ENCODE measurements at places on chromosomes 13 and 19.
A peak's percentile ranks its signal among the peaks of the same experiment; 100 is the strongest.

GRCh38 chr13:78410847-78411246 is 192.5 kb downstream of the POU4F1 start:
- no peak for DNase-seq

- peak; percentile 79 for DNase-seq
Observed at GRCh38 chr19:36331353-36332228, 47.4 kb downstream of the ZFP14 start.

- no peak for DNase-seq
Observed at GRCh38 chr19:35000647-35001501, 751 bp downstream of the GRAMD1A start.

DNA sequence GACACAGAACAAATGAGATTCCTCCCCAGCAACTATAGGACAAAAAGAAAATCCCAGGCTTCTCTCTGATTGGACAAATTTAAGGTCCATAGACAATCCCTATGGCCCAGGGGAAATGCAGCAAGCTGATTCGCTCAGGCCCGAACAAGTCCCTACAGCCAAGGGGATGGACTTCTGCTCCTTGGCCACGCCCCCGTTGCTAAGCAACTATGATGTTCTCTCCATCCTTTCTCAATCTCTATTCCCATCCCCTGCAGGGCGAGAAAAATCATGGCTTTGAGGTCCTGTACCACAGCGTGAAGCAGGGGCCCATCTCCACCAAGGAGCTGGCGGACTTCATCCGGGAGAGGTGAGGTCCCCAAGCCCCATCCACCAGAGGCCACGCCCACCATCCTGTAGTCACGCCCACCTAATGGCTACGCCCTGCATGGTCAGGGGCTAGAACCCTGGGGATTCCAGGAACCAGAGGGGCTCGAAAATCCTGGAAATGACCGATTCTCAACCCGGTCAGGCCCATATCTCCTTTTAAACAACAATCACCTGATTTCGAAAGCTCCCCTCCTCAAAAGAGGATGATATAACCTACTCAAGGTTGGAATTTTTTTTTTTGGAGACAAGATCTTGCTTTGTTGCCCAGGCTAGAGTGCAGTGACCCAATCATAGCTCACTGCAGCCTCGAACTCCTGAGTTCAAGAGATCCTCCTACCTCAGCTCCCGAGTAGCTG is 11.4 kb downstream of the FCHO1 start:
- no peak for DNase-seq

- DNase-seq = no peak
Observed at GRCh38 chr19:17159466-17160393, 55.4 kb upstream of the USE1 start.

- DNase-seq = peak; percentile 76
Observed at GRCh38 chr19:16886305-16886880, 2.4 kb upstream of the F2RL3 start.

DNA sequence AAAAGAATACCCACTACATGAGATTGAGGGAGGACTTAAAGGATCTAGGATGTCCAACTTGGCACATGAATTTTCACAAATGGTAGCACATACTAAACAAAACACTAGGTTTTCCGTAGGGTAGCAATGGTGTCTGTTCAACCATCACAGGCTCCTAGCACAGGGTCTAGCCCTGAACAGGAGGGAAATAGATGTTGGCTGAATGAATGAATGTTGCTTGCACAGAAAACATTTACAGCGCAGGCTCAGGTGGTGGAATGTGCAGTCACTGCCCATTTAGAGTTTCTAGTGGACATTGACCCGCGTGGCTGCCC is 1.9 kb upstream of the MYCBP2 start:
- no peak for DNase-seq

DNA sequence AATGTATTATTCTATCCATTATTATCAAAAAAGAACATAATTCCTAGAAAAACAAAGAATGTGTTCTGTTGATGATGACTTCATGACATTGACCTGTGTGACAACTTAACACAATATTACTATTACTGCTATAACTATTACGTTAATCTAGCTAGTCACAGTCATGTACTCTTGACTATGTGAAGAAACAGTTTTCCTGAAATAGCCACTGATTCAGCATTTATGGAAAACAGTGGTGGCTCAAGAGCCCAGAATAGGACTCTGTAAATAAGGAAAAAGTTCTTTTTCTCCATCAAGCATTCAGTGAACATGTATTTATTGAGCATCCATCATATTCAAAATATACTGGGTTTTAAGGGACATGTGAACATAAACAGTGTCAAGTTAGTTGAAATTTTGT is 93.5 kb downstream of the COG6 start:
- no peak for DNase-seq

- DNase-seq = no peak
Observed at GRCh38 chr13:57640607-57641006, 9.1 kb downstream of the PCDH17 start.

- no peak for DNase-seq
Observed at GRCh38 chr13:98981369-98982080, 3.7 kb upstream of the DOCK9 start.

DNA sequence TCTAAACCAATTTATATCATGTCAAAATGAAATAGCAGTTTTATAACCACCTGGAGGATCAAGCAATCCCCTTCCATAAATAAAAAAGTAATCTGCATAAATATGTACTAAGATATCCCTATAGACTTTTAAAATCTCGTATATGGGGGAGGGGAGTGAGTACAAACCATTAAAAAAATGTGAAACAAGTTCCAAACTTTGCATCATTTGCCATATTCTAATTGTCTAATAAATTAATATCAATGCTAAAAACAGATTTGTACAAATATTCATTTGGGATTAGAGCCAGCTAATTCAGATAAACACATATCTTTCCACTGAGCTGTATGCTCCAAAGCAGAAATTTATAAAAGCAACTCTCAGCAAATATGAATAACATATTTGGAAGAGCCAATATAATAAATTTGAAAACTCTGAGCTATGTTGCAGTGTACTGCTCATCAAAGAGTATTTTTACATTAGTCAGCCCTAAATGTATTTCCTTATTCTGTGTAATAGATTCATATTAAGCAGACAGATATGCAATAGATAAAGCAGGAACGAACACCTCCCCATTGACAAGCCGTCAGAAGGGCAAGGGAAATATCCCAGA is 970.2 kb downstream of the EFNB2 start:
- no peak for DNase-seq

DNA sequence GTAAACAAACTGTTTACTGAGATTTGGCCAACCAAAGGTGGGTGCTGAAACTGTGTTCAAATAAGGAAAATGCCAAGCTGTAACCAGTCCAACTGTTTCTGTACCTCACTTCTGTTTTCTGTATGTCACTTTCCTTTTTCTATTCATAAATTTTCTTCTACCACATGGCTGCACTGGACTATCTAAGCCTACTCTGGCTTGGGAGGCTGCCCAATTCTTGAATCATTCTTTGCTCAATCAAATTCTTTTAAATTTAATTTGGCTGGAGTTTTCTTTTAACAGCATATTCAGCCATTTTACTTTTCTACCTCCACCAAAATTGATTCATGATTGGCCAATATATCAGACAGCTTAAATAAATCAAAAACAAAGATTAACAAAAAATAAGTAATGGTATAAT is 1575.5 kb upstream of the SPRY2 start:
- DNase-seq = no peak

DNA sequence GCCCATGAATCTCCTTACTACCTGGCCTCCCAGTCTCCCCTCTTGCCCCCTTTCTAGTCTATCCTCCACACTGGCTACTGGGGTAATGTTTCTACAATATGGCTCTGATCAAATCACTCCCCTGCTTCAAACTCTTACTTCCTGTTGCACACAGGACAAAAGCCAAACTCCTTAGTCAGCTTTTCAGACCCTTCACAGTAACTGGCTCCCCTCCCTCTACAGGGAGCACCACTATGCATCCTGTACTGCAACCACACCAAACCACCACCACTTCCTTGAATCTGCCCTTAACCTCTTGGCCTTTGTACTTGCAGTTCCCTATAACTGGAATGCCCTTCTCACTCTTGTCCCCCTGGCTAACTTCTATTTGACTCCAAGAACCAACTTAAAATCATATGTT is 32.2 kb downstream of the DEDD2 start:
- no peak for DNase-seq

GRCh38 chr19:18879579-18880373 is 16.2 kb downstream of the CERS1 start:
- DNase-seq = no peak

DNA sequence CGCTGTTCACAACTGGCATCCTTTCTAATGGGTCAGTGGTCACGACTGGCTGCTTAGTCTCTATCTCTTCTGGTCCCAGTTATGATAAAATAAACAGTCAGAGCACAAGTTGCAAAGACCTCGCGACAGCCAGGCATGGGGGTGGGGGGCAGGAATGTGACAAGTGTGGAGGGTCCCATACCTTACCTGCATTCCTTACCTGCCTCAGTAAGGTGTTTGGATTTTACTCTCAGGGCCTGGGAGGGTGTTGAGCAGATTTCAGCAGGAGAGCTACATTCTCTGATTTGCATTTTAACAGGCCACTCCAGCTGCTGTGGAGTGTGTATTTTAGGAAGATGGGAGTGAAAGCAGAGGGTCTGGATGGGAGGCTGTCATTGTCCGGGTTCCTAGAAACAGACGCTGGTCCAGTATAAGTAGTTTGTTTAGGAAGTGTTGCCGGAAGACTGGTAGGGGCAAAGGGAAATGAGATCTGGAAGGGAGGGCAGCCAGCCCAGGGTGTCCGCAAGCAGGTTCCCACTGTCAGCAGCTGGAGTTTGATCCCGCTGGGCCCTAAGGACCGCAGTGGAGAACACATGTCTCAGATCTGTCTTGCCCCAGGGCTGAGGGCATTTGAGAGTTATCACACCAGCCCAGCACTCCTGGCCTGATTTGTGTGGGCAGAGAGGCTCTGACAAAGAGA is 920.0 kb downstream of the UQCRFS1 start:
- no peak for DNase-seq

DNA sequence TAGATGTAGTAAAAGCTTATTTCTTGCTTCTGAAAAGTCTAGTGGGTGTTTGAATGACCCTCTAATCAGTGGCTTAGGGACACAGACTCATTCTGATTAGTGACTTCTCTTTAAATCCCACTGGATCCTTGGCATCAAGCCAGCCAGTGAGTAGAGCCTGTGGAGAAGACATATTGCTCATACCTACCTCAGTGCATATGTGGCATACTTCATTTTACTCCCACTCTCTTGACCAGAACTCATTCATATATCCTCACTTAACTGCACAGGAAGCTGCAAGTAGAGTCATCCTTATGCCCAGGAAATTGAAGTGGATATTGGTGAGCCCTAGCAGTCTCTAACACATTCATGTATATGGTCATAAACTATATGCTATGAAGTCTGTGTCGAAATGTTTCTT is 148.3 kb downstream of the PDS5B start:
- no peak for DNase-seq

GRCh38 chr13:96492766-96493165 is 402.9 kb downstream of the HS6ST3 start:
- no peak for DNase-seq

DNA sequence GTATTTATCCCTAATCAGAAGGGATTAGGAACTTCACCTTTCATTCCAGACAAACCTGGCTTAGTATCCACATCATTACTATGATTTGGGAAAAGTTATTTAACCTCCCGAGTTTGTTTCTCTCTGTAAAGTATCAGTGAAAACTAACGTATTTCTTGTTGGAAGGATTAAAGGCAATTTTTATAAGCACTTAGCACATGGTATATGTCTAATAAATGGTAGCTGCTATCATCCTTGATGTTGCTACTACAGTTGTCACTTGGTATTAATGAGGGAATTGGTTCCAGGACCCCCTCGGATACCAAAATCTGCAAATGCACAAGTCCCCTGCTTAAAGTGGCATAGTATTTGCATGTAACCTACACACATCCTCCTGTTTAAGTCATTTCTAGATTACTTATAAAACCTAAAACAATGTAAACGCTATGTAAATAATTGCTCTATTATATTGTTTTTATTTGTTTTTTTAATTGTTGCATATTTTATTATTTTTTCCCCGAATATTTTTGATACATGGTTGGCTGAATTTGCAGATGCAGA is 42.7 kb upstream of the FAM124A start:
- no peak for DNase-seq

DNA sequence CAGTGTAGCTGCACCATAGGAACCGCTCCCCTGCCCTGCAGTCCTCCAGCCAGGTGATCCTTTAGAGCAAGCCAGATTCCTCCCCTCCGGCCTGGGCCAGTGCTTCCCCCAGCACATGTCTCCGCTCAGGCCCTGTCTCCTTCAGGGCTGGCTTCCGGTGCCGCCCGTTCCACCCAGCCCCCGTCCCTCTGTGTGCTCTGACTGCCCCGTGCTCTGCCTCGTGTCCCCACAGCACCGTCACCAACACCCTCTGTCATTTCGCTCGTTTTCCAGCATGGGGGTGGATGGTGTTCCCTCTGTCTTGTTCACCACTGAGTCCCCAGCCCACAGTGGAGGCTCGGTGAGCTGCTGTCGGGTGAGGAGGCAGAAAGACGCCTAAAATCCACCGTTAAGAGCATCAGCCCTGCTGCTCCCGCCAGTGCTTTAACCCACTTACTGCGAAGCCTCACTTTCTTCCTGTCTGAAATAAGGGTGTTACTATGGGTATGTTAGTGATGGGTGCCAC is 54.5 kb downstream of the TSSK6 start:
- peak; percentile 73 for DNase-seq

DNA sequence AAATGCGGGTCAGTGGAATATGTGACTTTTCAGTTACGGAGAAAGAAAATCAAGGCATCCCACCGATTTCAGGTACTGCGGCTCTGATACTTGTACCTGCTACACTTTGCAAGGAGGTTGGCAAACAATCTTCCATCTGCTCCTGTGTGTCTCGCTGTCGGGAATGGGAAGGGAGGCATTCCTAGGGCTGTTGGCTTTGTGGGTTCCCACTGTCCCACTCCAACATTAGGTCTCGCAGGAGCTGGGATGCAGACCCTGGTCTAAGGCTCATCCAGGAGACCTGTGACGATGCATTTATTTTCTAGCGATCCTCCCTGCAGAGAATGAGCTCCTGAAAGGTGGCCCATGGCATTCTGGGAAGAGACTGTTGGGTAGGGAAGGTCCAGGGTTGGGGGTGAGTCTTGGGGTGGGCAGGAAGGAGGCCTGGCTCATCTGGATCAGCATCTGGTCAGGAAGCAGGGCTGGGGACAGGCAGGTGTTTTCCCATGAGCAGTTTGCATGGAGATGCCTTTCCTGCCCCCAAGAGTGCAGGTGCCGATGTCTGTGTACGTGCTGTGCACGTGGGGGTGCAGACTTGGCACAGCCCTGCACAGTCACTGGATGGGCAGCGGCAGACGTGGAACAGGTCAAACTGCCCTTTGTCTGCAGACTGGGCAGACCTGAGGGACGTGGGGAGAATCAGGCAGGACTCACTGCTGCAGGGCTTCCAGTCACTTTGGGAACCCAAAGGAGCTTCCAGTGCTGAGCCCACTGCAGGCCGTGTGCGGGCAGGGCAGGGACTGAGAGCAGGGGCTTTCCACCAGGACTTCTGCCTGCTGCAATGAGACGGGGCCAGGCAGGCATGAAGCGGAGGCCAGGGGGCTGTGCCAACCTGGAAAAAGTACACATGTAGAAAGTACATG is 152.4 kb downstream of the TEX29 start:
- peak; percentile 42 for DNase-seq

GRCh38 chr19:28242317-28242927 is 970.5 kb downstream of the UQCRFS1 start:
- no peak for DNase-seq

Data from upper lobe of left lung (tissue), 6 donors.